Motor neuron (in vitro differentiated cells): ENCODE measurements at places on chromosomes 16 and 17.

DNA sequence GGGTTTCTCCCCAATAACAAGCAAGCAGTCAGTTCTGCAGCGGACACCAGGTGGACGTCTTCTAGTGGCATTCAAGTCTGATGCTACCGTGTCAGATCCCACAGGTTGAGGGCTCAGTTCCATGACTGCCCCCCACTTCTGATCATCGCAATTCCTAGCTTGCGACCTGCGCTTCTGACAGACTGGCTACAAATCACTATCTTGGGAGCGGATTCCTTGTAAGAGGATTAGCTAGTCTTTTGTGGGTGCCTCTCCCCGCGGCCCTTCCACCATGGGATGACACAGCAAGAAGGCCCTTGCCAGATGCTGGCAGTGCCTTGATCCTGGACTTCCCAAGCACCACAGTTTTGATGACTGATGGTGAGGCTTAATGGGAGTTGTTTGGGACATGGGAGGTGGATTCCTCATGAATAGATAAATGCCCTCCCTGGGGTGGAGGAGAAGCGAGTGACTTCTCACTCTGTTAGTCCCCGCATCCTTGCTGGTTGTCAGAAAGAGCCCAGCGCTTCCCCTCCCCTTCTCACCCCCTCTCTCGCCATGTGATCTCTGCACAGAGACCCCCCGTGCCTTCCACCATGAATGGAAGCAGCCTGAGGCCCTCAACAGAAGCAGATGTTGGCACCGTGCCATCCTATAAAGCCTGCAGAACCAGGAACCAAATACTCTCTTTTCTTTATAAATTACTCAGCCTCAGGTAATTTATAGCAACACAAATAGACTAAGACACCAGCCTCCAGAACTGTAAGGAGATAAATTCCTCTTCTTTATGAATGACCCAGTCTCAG lies 19.1 kb downstream of the CDIP1 start:
- no peak for ATAC-seq

GRCh38 chr17:82020572-82021106 lies 2.0 kb downstream of the CENPX start:
- no peak for ATAC-seq

DNA sequence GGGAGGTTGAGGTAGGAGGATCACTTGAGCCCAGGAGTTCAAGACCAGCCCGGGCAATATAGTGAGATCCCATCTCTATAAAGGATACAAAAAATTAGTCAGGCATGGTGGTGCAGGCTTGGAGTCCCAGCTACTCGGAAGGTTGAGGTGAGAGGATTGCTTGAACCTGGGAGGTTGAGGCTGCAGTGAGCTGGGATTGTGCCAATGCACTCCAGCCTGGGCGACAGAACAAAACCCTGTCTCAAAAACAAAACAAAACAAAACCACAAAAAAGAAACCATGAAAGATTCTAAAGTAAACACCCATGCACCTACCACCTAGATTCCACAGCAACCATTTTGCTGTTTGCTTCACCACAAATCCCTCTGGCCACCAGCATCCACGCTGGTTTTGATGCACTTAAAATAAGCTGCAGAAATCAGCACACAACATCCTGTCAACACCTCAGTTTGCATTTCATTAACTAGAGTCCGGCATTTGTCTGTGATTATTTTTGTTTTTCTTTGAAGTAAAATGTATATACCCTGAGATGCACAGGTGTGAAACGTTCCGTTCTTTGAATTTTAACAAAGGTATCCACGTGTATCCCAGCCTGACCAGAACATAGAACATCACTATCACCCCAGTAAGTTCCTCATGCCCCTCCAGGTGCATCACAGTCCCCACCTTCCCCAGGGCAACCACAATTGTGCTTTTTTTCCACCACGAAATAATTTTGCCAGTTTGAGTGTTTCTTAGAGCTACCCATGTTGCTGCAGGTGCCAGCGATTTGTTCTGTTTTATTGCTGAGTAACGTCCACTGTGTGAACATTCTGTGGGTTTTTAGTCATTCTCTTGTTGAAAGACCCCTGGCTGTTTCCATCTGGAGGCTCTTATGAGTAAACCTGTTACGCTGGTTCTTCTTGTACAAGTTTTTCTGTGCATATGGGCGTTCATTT lies 191.5 kb downstream of the SEC14L1 start:
- ATAC-seq: no peak

GRCh38 chr16:27214084-27214961 lies 11.0 kb downstream of the KDM8 start:
- ATAC-seq: no peak

GRCh38 chr16:89764711-89765201 lies 43.4 kb downstream of the ZNF276 start:
- no peak for ATAC-seq

- ATAC-seq: peak; percentile 46
Observed at GRCh38 chr17:57861000-57861789, 11.4 kb upstream of the MRPS23 start.

DNA sequence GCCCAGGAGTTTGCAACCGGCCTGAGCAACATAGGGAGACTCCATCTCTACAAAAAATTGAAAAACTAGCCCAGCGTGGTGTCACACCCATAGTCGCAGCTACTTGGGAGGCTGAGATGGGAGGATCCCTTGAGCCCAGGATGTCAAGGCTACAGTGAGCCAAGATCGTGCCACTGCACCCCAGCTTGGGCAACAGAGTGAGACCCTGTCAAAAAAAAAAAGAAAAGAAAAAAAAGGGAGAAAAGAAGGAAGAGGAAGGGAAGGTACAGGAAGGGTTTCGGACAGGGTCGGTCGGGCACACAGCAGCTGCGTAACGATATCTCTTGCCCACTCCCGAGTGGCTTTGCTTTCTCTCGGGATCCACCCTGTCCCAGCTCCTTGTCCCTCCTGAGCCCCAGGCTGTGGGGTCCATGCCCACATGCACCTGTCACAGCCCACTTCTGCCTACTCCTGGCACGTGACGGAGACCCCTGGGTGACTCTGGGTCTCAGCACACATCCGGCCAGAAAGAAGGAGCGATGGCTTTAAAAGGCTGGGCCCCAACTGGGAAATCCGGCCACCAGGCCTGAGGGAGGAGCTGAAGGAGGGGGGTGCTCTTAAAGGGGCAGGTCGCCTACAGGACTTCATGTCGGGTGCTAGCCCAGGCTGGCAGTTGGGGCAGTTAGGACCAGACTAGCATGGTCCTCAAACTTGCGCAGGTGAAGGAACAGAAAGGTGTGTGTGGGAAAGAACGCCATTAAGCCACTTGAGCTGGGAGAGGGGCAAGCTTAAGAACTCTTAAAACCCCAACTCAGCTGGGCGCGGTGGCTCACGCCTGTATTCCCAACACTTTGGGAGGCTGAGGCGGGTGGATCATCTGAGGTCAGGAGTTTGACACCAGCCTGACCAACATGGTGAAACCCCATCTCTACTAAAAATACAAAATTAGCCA lies at the start of gene GHDC:
Gene GHDC (minus strand): TSS at position 526 of the 931 bp plus-strand sequence. CDS start 913 bp downstream, outside the sequence.
- peak; percentile 95 for ATAC-seq

DNA sequence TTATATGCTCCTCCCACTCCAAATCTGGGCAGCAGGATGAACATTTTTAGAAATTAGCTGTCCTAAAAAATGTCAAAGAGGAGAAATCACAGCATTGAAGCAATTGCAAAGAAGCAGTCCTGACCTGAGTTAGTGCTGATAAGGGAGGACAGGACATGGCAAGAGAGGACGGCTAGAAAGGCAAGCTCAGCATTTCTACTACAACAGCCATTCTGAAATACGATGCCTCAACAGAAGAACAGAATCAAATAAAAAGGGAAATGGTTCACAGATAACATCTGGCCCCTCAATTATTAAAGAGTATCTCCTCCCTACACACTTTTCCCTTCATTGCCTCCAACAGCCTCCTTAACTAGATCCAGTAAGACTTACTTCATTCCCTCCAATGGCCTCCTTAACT lies 18.3 kb downstream of the VPS53 start:
- ATAC-seq: no peak

GRCh38 chr16:84225571-84225970 lies 14.2 kb downstream of the KCNG4 start:
- ATAC-seq: no peak

DNA sequence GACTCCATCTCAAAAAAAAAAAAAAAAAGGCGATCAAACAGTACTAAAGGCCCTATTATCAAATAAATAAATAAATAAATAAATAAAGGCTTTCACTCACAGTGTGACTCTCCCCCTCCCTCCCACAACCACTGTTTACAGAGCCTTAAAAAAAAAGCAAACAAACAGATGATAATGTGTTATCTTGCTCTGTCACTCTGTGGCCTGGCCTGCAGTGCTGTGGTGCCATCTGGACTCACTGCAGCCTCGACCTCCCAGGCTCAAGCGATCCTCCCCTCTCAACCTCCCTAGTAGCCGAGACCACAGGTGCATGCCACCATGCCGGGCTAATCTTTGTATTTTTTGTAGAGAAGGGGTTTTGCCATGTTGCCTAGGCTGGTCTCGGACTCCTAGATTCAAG lies 8.1 kb upstream of the NAGLU start:
- ATAC-seq: no peak

DNA sequence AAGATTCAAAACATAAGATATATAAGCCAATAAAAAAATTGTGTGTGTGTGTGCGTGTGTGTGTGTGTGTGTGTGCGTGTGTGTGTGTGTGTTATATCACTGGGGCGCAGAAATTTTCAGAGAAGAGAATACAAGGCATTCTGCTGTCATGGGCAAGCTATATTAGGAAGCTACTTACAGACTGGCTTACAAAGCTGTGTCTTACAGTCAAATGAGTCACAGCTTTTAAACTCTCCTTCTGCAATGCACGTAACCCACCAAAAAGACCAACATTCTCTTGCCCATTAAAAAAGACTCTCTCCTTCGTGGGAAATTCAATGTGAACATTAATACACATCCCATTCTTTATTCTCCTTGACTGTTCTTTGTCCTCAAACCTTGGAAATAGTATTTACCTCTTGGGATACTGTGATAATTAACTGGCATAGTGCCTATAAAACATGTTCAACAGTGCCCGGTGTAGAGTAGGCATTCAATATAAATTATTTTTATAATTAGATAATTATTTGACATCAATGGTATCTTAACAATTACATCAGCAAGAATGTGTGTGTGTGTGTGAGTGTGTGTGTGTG lies 860.4 kb upstream of the SOX9 start:
- no peak for ATAC-seq

- ATAC-seq: peak; percentile 11
Observed at GRCh38 chr17:9928601-9929333, 23.7 kb upstream of the RCVRN start.

DNA sequence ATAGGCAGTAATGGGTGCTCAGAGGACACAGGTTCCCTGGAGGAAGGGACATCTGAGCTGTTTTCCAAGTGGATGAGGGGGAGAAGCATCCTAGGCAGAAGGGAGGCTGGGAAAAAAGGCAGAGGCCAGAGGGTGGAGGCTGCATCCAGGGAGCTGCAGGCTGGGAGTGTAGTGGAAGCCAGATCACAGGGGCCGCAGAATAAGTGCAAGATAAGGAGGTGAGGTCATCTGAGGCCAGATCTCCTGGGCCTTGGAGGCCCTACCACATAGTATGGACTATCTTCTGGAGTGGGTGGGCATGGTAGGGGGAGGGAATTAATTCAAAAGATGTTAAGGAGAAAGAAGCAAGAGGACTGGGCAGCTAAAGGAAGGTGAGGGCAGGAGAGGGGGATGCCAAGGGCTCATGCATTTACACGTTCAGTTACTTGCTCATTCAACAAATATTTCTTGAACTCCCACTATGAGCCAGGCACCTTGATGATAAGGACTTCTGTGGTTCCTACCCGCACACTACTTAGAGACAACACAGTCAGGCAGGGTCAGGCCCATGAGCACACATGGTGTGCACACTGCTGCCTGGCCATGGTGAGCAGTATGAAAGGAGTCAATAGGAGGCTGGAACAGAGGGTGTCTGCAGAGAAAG lies 2.4 kb upstream of the RIPOR1 start:
- ATAC-seq: no peak

DNA sequence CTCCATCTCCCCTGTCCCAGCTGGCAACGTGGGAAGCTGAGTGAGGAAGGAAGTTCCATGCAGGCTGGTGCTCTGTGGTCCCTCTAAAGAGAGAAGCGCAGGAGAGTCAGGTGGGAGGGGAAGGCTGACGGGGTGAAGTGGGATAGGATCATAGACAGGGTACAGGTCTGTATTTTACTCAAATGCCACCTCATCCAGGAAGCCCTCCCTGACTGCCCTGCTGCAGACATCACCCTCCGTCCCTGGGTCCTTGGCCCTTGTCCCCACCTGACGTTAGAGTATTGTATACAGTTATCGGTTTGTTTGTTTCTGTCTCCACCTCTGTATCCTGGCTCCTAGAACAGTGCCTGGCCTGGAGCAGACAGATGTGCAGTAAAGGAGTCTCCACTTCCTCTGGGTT lies 11.7 kb downstream of the CANT1 start:
- no peak for ATAC-seq

DNA sequence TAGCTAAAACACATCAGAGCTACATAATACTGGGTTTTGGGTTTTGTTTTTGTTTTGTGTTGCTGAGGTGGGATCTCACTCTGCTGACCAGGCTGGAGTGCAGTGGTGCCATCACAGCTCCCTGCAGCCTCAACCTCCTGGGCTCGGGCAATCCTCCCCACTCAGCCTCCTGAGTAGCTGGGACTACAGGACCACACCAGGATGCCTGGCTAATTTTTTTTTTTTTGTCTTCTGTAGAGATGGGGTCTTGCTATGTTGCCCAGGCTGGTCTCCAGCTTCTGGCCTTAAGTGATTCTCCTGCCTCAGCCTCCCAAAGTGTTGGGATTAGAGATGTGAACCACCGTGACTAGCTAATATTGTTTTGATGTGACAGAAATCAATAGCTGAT lies 6.2 kb downstream of the MEAK7 start:
- no peak for ATAC-seq

DNA sequence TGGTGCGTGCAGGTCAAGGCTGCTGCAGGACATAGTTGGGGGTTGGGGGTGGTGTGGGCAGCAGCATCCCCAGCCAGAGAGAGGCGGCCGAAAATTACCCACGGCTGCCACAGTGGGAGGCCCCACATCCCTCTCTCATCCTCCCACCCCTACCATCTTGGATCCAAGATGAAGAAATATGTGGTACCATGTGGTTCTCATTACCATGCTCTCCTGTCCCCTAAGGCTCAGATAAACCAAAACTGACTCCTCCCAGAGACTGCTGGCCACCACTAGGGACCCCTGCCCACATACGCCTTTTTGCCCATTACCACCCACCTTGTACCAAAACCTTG lies 120.4 kb downstream of the HIC1 start:
- no peak for ATAC-seq

DNA sequence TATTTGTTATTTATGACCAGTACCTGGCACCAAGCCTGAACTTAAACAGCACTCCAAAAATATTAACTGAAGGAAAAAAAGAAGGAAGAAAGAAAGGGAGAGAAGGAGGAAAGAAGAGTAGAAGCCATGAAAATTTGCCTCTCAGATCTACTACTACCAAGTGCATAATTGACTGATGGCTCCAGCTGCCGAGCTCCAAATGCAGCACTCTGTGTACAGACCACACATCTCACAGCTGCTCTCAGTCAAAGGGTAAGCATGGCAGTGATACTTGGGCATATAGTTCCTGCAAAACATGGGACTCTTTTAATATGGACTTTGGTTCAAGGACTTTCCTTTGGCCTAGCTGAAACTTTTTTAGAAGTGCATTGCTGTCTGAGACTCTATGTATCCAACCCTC lies 44.0 kb upstream of the NOG start:
- ATAC-seq: no peak

GRCh38 chr16:22206842-22207714 lies 1.0 kb downstream of the EEF2K start:
- ATAC-seq: peak; percentile 46

GRCh38 chr16:85074225-85074914 lies 37.9 kb downstream of the CIBAR2 start:
- ATAC-seq: no peak

GRCh38 chr16:49856672-49857330 lies 889 bp upstream of the ZNF423 start:
- ATAC-seq: peak; percentile 40
